Stimulated activated CD8-positive, alpha-beta memory T cell treated with anti-CD3 and anti-CD28 coated beads, Interleukin-4, amount 100 ng/mL, for 1 hour (primary cell): ENCODE measurements at places on chromosomes 5 and 9.

DNA sequence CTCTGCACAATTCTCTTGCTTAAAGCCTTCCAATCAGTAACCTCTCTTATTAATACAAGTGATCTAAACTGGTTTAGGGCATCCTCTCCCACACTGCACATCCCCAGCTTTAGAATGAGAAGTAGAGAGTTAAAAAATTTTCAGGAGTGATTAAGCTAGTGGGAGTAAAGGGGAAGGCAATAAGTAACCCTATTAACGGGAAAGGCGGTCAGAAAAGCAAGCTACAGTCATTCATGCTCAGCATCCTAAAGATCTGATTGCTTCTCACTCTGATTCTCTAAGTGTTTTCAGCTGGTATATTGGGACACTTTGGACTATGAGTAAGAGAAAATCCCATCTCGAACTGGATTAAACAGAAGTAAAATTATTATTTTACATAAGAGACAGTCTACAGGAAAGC, 15.8 kb downstream of the CDH6 start:
- no peak for DNase-seq

DNA sequence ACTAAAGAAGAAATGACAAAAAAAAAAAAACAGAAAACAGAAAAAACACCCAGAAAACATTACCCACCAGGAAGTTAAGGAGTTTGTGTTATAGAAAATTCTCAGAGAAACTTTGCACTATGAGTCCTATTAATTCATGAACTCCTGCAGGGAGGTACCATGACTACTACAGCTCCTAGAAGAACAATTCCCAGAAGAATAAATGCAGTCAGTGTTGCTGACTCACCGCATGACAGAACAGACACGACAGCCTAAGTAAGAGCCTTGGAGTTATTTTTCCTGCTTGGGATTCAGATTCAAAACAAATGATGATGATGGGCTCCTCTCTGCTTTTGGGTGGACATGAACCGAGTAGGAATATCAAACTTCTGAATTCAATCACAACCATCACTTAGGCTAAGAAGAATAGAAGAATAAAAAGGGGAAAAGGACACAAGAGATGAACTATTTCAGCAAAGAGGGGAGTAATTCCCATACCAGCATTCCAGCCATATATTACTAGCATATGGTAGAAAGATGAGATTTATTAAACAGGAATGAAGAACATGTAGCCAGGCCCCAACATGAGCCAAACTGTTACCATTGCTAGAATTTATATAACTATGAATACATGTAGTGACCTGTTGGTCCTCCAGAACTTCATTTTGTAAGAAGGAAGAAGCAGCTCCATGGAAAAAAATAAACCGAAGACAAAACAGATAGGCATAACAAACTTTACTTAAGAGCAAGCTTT, 209.6 kb upstream of the PDE4D start:
- DNase-seq: no peak

GRCh38 chr5:132059043-132059695, 1.3 kb upstream of the IL3 start:
- no peak for DNase-seq

- no peak for DNase-seq
Observed at GRCh38 chr5:1444361-1445189, 665 bp downstream of the SLC6A3 start.

DNA sequence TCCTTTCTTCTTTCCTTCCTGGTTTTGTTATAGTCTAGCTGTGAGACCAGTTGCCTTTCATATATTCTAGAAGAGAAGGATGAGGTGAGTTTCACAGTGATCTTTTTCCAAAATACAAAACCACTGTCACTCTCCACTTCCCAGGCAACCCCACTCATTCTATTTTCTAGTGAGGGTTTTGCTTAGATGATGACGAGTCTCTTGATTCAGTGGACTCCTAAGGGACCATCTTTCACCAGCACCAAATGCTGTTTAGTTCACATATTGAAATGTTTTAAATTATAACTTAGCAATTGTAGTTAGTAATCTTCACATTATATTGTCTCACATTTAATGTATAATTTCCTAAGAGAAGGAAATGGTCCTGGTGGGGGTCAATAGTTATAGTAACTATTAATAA, 25.2 kb downstream of the PIK3R1 start:
- no peak for DNase-seq

DNA sequence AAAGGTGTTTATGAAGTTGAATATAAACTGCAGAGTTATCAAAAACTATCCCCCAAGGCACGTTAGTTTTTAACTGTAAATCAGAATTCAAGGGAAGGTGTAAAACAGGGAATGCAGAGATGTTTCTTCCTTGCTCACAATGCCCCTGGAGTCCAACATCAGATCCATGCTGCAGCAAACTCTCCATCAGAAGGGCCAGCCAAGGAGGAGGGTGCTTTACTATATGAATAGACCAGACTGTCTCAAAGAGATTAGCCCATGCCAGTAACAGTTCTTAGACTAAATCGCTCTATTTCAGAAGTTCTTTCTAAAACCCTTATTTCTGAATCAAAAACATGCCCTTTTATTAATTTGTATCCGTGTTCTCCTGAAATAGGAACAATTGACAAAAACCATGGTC, 362.8 kb upstream of the RPS23 start:
- DNase-seq: no peak

GRCh38 chr9:131379056-131379455, 14.8 kb upstream of the PRRC2B start:
- DNase-seq: no peak

DNA sequence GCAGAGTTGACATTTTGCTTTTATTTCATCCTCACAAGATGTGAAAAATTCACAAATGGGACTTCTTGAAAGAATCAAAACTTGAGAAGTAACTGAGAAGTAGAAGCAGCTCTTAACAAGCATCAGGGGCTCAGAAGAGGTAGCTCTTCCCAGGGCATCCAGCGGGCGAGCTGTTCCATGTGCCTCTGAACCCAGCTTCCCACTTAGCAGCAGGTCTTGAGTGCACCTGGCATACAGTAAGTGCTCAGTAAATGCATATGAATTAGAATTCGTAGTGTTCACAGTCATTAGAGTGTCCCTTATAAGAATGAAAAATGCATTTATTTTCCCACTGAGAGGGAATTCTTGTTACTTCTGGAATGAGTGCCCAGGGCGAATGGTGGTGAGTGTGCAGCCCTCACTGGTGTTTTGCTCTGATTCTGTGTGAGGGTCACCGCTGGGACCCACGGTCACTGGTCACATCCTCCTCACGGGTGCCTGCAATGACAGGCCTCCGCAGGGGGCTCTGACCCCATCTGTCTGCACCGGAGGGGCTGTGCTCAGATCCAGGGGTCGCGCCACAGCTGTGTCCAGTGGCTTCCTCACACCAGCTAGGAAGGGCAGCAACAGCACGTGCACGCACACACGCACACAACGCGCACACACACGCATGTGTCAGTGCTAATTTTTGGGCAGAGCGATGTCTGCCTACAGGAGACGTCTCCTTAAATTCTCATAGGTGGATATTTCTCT, 26.9 kb downstream of the EXOC3 start:
- DNase-seq: no peak
